ENCODE measurements at places on chromosomes 12 and 14.
A peak's percentile ranks its signal among the peaks of the same experiment; 100 is the strongest.

DNA sequence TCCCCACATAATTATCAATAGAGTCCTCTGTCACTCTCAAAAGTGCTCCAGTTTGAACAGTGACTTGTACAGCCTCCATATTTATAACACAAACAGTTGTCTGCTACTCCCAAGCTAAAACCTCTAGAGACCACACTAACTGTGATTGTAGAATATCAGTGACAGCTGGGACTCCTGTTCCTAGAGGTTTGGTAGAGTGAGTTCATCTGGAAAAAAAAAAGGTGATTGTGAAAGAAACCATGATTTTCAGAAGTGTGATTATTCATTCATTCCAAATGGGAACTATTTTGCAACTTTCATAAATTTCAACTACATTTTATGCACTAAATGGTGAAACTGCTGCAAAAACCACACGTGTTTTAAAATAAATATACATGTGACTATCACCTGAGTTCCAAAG is 128.0 kb upstream of the PLXNC1 start:
- DNase-seq = no peak

DNA sequence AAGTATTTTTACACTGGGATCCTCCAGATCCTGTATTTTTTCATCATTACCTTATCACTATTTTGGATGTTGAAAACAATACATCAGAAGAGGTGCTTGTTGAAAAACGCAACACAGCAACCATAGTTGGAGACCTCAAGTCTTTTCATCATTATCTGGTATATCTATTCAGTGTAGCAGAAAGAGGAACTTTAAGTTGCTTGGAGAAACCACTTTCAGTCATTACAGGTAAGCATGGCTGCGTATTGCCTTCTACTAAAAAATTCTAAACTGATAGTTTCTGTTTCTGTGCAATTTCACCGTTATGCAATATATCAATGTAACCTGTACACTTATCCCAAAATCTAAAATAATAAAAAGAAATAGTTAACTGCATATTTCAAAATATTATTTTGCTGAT is 32.2 kb upstream of the PTPRQ start:
- no peak for DNase-seq

DNA sequence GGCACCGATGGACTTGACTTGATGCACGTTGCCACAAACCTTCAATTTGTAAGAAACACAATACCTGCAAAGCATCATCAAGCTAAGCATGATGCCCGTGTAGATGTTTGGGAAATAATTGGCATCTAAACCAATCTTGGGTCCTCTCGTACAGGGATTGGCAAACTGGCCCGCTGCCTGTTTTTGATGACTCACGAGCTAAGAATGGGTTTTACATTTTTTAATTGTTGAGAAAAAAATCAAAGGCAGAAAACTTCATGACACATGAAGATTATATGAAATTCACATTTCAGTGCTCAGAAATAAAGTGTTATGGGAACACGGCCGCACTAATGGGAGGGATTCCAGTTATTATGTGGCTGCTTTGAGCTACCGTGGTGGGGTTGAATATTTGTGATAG is 10.9 kb downstream of the MTA1 start:
- DNase-seq = no peak

- no peak for DNase-seq
Observed at GRCh38 chr14:102751088-102751487, 26.2 kb upstream of the TRAF3 start.

GRCh38 chr12:48340943-48341342 is 9.8 kb downstream of the ZNF641 start:
- no peak for DNase-seq

DNA sequence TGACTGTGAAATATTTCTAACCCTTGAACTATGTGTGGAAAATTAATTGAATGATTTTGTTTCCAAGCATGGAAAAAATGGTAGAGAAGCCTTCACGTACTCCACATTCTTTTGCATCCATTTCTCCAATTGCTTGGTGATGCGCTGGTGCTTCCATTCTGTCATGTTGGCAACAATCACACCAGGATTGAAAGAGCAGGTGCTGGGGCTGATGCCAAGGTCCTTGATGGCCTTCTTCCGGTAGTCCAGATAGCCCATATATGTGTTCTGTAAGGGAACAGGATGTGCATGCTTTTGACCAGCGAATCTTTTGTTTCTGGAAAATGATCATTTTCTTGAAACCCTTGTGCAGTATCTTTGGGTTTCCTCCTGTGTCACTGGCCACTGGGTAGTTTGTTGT is 28.6 kb downstream of the TDG start:
- DNase-seq = no peak

GRCh38 chr12:116703214-116703795 is 34.6 kb downstream of the SPRING1 start:
- DNase-seq = peak; percentile 77

DNA sequence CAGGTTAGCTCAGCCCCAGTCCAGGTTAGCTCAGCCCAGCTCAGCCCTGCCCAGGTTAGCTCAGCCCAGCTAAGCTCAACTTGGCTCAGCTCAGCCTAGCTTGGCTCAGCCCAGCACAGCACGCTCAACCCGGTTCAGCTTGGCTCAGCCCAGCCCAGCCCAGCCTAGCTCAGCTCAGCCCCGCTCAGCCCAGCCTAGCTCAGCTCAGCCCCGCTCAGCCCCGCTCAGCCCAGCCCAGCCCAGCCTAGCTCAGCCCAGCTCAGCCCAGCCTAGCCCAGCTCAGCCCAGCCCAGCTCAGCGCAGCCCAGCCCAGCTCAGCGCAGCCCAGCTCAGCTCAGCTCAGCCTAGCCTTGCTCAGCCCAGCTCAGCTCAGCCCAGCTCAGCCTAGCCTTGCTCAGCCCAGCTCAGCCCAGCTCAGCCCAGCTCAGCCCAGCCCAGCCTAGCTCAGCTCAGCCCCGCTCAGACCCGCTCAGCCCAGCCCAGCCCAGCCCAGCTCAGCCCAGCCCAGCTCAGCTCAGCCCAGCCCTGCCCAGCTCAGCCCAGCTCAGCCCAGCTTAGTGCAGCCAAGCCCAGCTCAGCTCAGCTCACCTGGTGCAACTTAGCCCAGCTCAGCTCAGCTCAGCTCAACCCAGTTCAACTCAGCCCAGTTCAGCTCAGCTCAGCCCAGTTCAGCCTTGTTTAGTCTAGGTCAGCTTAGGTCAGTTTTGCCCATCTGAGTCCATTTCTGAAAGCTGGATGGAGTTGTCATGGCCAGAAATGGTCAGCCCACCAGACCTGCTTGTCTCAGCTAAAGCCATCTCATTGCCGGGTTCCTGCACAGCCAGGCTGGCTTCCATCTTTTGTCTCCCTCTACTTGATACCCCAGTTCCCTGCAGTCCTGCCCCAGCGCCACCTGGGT is 333.6 kb downstream of the TMEM121 start:
- DNase-seq = no peak

GRCh38 chr14:91743305-91743653 is 11.4 kb upstream of the CATSPERB start:
- DNase-seq = no peak

- peak; percentile 47 for DNase-seq
Observed at GRCh38 chr12:9784326-9784725, 23.6 kb upstream of the CD69 start.

- DNase-seq = no peak
Observed at GRCh38 chr12:25071366-25071765, 122.5 kb upstream of the BCAT1 start.

DNA sequence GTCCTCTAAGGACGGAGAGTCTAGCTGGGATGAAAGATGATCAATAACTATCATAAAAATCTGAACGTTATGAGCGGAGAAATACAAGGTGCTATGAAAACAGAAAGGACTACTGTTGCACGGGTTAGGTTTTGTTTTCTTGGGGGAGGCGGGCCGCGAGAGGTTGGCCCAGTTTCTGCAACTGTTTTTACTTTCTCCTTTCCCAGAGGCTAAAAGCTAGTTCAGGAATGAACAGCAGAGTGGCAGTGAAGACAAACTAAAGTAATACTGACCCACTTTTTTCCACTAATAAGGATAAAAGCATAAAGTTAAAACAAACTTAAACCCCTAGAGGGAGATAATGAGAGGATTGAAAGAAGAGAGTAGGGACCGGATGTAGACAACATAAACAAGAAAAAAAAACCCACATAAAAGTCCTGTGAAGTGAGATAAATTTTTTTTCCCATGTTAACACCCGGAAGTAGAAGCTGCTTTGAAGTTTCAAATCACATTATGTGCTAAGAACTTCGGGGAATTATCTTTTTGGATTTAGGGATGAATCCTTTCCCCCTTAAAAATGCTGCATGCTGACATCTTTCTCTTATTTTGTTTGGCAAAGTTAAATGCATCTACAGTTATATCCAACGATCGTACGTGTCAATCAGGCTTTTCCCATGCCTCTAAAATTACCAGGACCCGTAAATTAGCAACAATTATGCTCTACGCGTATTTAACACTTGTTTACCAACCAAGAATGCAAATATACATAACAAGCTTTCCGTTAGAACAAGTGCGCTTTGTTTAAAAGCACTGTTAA is 1.0 kb upstream of the CDK17 start:
- no peak for DNase-seq

GRCh38 chr14:96554315-96554910 is 52.2 kb downstream of the PAPOLA start:
- no peak for DNase-seq

DNA sequence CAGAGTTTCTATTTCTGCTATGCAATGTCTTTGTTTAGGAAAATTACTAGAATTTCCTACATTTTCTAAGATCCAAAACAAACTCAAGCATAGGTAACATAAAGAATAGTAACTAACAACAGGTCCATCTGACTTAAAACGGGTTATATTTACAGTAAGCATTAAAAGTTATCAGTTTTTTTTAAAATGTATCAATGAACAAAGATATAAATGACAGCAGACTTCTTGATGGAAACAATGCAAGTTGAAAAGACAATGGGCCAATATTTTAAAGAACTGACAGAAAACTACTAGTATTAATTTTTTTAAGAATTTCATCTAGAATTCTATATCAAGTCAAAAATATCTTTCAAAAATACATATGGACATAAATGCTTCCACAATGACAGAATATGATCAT is 367.1 kb upstream of the MGAT4C start:
- DNase-seq = no peak

DNA sequence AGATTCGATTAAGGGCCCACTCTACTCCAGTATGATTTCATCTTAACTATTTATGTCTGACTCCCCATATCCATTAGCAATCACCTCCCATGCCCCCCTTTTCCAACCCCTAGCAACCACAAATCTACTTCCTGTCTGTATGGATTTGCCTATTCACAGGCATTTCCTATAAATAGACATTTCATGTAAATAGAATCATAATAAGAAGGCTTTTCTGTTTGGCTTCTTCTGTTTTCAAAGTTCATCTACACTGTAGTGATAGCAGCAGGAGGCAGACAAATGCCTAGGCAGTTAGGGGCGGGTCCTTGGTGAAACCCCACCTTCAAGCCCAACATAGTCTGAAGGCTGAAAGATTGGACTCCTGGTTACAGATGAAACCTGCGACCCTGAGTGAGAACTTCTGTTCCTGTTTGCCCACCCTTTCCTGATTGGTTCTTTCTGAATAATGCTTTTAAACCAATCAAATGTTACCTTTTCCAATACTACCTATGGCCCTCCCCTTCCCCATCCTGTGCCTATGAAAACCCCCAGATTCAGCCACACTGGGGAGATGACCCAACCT is 62.1 kb upstream of the HECTD1 start:
- DNase-seq = no peak

DNA sequence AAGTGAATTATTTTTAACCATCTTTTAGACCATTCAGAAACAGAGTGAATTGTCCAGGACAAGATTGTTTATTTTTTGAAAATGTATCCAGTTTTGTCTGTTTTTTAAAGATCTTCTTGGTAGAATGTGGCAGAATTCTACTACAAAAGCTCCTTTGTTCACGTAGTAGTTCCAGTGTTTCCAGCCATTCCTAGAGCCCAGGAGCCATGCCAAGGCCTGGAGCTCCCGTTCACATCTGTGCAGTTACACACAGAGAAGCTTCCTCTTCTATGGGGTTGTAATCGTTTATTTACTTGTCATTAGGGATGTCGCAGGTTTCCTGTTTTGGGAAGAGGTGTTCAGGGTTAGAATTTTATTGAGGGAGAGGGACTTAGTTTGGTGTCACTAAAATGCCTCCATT is 409.8 kb downstream of the NPAS3 start:
- DNase-seq = no peak

DNA sequence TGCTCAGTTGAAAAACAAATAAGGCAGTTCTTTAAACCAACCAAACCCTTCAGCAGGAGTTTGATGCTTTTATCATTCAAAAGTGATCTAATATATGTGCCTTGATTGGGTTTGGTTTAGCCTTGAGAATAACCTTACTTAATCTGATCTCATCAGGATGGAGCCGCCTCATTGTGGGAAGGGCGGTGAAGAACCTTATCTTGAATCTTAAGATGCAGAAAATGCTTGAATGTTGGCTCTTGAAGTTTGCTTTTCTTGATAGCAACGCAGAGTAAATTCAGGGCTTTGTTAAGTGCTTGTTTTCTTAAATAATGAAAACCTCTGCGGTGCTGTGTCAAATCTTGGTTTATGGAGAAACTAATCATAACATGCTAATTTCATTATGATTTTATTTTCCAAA is 138.2 kb downstream of the MON2 start:
- no peak for DNase-seq

DNA sequence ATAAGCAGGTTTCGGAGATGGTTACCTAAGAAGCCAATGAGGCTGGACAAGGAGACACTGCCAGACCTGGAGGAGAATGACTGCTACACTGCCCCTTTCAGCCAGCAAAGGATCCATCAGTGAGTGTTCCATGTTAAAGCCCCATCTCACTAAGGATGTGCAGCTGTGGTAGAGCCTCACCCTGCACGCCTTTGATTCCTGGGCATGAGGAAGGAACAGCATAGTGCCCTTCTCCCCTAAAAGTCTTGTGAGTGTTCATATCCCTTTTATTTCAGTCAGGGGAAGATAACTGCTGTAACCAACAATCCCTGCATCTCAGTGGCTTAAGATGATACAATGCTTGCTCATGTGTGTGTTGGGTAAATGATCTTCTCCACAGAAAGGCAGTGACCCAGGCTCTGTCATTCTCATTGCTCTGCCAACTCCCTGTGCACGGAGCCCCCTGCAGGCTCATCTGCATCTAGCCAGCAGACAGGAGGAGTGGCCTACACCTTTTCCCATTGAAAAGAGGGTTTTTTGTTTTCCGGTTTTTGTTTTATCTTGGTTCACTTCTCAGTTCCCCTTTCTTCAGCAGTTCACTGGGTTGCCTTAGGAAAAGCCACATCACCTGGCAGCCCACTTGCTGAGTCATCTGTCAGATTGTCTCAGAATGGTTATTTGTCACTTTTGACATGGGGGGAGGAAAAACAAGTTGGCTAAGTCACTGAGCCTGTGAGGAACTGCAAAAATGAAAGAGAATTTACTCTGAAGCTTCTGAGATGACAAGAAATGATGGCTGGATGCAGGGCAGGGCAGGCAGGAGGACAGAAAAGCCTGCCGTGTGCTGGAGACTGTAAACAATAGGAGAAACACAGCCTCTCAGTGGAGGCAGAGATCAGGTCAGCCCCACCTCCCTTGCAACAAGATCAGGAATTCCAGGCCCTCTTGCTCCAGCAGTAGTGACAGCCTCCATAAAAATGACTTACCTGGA is 193.3 kb downstream of the ANO4 start:
- DNase-seq = peak; percentile 65

DNA sequence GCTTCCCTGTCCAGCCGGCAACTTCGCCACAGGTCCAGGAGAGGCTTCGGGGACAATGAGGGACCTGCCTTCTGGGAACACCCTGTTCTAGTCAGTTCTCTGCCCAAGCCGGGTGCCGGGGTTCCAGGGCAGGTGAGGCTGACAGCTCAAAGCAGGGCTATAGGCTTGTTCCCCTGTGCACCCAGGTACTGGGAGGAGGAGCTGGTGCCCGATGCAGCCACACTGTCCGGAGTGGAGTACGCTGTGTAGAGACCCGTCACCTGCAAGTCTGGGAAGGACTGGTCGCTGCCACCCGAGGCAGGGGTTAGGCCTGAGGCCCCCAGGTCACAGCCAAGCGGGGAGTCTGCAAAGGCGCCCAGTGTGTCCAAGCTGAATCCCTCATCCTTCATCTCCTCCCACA is 29.6 kb downstream of the FOXN4 start:
- DNase-seq = no peak

Measured in NT2/D1 (cell line).